ENCODE measurements at places on chromosomes 3 and 15.

GRCh38 chr3:165538166-165538565 is 299.1 kb downstream of the BCHE start:
- H3K27ac ChIP-seq, result no peak overlapping the region
- H3K4me3 ChIP-seq, result no peak overlapping the region
- no peaks in the 10 kb centered on the region for H3K4me1 ChIP-seq
- DNase-seq, result no peak

GRCh38 chr3:195224980-195225580 is 45.9 kb downstream of the XXYLT1 start:
- H3K4me3 ChIP-seq, result no peak overlapping the region
- H3K27ac ChIP-seq, result no peak overlapping the region
- peaks cover 7% of the 10 kb centered on the region for H3K36me3 ChIP-seq
- H3K4me1 ChIP-seq, result peaks cover 8% of the 10 kb centered on the region
- no peak for DNase-seq
- no peaks in the 10 kb centered on the region for H3K27me3 ChIP-seq

DNA sequence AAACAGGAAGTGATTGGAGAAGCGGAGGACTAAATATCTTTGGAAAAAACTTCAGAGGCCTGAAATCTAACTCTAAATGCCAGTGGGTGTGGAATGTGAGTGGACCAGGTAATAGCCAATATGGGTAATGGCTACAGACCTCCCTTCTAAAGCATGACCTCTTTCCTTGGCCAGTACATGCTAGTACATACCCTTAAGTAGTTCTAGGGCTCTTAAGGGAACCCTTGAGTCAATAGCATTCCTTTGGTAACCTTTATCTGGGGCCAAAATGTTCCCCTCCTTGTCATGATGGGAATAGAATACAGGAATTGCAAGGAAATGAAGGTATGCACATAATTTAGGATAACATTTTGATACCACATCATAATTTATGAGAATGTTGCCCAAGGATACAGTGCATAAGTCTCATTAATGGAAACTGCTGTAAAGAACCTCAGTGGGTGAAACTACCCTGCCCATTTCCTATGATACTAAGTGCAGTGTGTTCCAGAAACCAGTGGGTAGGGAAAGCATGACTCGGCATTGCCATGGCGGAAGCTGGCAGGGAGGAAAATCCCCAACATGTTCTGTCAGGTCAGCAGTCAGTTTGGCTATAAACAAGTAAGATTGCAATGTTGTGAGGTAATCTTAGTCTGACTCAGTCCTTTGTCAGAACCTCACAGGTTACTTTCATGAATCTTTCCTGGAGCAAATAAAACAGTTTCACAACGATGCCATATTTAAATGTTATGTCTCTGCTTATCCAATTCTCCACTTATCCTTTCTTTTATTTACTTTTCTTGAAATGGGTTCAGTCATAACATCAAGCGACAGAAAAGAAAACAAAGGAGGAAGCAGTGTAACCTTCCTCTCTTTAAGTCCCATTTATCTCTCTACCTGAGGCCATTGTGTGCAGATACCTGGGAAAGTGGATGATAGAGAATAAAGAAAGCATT is 23.5 kb upstream of the RAP2B start:
- no peaks in the 10 kb centered on the region for H3K36me3 ChIP-seq
- peak overlapping the region; percentile 64 for H3K27ac ChIP-seq
- H3K4me3 ChIP-seq, result no peak overlapping the region
- DNase-seq, result peak; percentile 96
- H3K4me1 ChIP-seq, result peaks cover 3% of the 10 kb centered on the region

GRCh38 chr15:77630956-77631744 is 1.6 kb downstream of the LINGO1 start:
- peaks cover 3% of the 10 kb centered on the region for H3K4me1 ChIP-seq
- DNase-seq, result no peak
- no peak overlapping the region for H3K4me3 ChIP-seq
- no peak overlapping the region for H3K27ac ChIP-seq

GRCh38 chr15:67865331-67865730 is 25.5 kb upstream of the RNU6-1 start:
- DNase-seq, result peak; percentile 37
- no peak overlapping the region for H3K27ac ChIP-seq
- peaks cover 11% of the 10 kb centered on the region for H3K27me3 ChIP-seq

- H3K36me3 ChIP-seq, result no peaks in the 10 kb centered on the region
- H3K27ac ChIP-seq, result no peak overlapping the region
- no peaks in the 10 kb centered on the region for H3K27me3 ChIP-seq
Measured at GRCh38 chr3:179076243-179077027, 4.8 kb upstream of the ZMAT3 start.

GRCh38 chr3:30858894-30859389 is 35.5 kb downstream of the GADL1 start:
- no peaks in the 10 kb centered on the region for H3K4me1 ChIP-seq
- H3K27ac ChIP-seq, result no peak overlapping the region
- H3K36me3 ChIP-seq, result no peaks in the 10 kb centered on the region

Data from IMR-90 (cell line).